ENCODE measurements at places on chromosomes 13 and 19. TPM values are rescaled to one million over a fixed set of nuclear protein-coding genes. Genes with fewer than 3 reads are reported as not detected.
A peak's percentile ranks its signal among the peaks of the same experiment; 100 is the strongest.

DNA sequence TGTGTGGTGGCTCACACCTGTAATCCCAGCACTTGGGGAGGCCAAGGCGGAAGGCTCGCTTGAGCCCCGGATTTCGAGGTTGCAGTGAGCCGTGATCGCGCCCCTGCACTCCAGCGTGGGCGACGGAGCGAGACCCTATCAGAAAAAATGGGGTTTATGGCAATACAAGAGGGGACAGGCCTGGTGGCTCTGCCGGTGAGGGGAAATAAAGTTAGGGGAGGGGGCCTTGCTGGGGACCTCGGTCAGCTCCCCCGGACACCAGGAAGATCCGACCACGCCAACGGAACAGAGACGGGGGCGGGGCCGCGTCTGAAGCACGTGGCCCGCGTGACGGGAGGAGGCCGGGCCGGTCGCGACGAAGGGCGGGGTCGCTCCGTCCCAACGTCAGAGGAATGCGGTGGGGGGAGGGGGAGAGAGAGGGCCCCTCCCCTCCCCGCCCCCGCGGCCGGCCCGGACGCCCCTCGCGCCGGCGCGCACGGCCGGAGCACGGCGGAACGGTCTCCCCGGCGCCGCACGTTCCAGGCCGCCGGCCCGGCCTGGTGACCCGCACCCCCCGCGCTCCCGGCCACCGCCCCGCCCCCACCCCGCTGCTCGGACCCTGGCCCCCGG, 1.9 kb upstream of the HNRNPL start:
- H3K36me3 ChIP-seq: peaks cover 4% of the 10 kb centered on the region
- H3K4me1 ChIP-seq: peaks cover 41% of the 10 kb centered on the region
- H3K4me3 ChIP-seq: peak overlapping the region; percentile 97
- peak overlapping the region; percentile 98 for H3K27ac ChIP-seq
- DNase-seq: peak; percentile 81

The INAFM1 gene
- total RNA-seq: 9.2 TPM

- H3K36me3 ChIP-seq: peaks cover 6% of the 10 kb centered on the region
- peaks cover 34% of the 10 kb centered on the region for H3K4me1 ChIP-seq
- H3K27ac ChIP-seq: peak within 1 kb of the TSS; percentile 68
- H3K27me3 ChIP-seq: peaks cover 92% of the 10 kb centered on the region
- H3K4me3 ChIP-seq: peak within 1 kb of the TSS; percentile 90
- peak; percentile 46 for DNase-seq
Measured at GRCh38 chr13:78603240-78603957, at the start of gene POU4F1. TSS of gene POU4F1 (minus strand) at chr13:78603552. CDS start at chr13:78603326, 226 bp downstream.

DNA sequence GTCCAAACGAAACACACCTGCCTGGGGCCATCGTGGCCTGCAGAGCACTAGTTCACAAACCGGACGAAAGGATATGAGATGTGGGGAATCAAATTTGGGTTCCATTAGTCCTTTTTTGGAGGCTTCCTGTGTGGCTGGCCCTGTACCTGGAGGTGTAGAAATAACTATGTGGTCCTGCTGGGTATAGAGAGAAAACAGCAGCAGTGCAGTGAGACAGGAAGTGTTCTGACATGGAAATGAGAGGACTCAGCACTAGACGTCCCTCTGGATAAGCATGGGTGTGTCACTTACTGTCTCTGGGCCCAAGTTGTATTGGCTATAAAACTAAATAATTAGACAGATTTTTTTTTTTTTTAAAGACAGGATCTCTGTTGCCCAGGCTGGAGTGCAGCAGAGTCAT, 12.3 kb downstream of the KDELR1 start:
- H3K36me3 ChIP-seq: peaks cover 2% of the 10 kb centered on the region
- H3K27ac ChIP-seq: no peak overlapping the region
- H3K4me1 ChIP-seq: peaks cover 2% of the 10 kb centered on the region

- no peak overlapping the region for H3K27ac ChIP-seq
- peaks cover 6% of the 10 kb centered on the region for H3K4me1 ChIP-seq
- H3K27me3 ChIP-seq: peaks cover 31% of the 10 kb centered on the region
- peaks cover 4% of the 10 kb centered on the region for H3K36me3 ChIP-seq
- DNase-seq: no peak
Measured at GRCh38 chr19:13615890-13616289, 109.6 kb upstream of the CACNA1A start.

GRCh38 chr19:51333836-51334460, 8.0 kb downstream of the VSIG10L start:
- peaks cover 4% of the 10 kb centered on the region for H3K4me1 ChIP-seq
- no peak overlapping the region for H3K4me3 ChIP-seq
- no peak overlapping the region for H3K27ac ChIP-seq

- no peak overlapping the region for H3K27ac ChIP-seq
- no peak for DNase-seq
- no peaks in the 10 kb centered on the region for H3K27me3 ChIP-seq
- H3K36me3 ChIP-seq: no peaks in the 10 kb centered on the region
Measured at GRCh38 chr19:5914358-5914774, 312 bp downstream of the CAPS start.

The CYP4F8 gene
- total RNA-seq: not detected

The ZSWIM9 gene
- total RNA-seq: 4.8 TPM

All from T-helper 17 cell (primary cell).